NCI-H1105 treated with DMSO at 0.1 percent for 48 hours (cell line): ENCODE measurements at places on chromosomes 6 and 20.
A peak's percentile ranks its signal among the peaks of the same experiment; 100 is the strongest.

- peak; percentile 58 for DNase-seq
Observed at GRCh38 chr6:50850223-50851048, 31.8 kb downstream of the TFAP2B start.

DNA sequence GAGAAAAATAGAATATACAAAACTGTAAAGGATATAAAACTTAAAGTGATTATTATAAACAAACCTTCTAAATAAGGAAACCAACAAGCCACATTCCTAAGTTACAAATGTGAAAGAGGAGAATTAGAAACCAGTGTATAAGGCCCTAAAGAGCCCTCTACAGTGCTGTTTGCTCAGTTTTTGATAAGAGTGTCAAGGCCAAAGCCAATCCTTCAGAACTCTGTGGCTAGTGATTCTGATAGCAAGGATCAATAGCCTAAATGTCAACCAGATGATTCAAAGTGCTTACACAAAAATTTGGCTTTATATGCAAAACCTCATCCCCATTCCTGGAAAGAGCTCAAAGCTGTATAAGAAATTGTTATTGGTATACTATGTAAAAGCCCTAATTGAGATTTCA is 104.6 kb upstream of the HTR1E start:
- DNase-seq, result no peak

GRCh38 chr6:80210618-80211017 is 104.1 kb downstream of the BCKDHB start:
- DNase-seq, result no peak

GRCh38 chr6:121630716-121631115 is 195.3 kb downstream of the GJA1 start:
- no peak for DNase-seq

DNA sequence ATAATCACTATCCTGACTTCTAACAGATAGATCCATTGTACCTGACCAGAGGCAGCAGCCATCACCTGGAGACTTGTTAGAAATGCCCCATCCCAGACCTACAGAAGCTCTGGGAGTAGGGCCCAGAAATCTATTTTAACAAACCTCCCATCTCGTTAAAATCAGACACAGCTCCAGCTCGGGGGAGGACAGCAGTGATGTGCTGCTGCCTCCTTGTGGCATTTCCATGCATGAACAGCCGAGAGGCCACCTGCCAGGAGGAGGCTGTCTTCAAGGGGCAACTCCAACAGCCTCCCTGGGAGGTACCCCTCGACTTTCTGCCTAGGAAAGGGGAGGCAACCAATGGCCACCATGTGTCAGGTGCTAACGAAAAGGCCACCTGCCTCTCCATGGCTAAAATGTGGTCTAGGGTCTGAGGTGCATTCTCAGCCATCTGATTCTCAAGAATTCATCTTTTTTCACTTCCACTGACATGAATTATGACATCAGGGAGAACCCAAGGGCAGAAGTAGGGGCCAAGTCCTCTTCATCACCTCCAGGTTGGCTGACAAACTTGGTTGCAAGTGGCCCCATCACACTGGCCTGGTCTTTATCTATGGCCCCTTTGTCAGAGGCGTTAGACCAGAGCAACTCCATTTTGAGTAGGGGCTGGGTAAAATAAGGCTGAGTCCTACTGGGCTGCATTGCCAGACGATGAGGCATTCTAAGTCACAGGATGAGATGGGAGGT is 12.2 kb upstream of the KCNK15 start:
- peak; percentile 50 for DNase-seq

DNA sequence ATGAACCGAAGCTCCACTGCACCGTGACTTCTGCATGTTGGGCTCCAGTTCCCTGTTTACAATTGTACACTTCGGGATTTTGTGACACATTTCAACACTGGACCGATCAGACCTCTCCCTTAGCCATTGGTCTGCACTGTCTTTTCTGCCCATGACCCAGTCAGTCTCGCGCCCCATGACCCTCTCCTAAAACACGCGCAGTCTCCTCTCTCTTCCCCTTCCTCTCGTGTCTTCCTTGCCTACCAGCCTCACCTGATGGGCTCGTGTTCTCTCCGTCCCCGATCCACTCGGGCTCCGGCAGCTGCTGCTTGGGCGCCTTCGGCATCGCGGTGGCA is 535 bp upstream of the ABCF1 start:
- no peak for DNase-seq

DNA sequence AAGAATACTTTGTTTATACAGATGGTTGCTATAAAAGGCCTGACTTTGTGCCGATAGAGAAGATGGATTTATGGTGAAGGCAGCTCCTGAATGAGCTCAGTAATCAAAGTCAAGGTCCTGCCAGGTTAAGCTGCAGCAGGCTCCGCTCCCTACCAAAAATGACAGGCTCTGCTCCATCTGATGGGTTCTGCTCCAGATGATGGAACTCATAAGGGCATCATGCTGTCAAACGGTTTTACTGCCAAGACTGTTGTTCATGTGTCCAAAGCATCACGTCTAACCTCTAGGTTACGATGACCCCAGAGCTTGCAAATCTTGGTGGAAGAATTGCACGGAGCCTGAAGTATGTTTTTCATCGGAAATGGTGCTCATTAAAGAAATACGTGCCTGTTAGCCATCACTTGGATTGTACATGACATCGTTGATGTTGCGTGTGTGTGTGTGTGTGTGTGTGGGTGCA is 19.2 kb upstream of the PTGIS start:
- no peak for DNase-seq

GRCh38 chr6:170128811-170129681 is 161.8 kb downstream of the DLL1 start:
- DNase-seq, result no peak

DNA sequence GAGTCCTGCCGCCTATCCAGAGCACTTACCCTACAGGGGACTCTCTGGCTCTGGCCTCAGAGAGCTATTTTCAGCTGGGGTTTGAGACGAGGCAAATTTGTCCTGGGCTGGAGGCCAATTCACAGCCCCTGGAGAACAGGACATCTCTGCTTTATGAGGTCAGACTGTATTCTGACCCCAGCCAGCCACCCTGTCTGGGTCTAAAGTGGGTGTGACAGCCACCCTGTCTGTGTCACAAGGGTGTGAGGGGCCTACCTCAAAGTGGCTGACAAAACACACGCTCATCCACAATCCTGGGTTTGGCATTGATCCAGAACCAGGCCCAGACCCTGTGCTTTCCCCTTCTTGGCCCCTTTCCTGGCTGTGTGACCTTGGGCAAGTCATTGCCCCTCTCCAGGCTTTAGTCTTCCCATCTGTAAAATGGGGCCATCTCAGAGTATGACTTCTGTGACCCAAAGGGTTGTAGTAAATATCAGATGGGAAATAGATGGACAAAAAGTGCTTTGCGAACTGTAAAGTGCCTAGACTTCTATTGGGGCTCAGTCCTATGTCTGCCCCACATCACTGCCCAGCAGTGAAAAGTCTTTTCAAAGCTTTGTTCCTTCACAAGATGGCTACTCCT is 44.1 kb upstream of the TGM2 start:
- no peak for DNase-seq

GRCh38 chr6:160428818-160429619 is 80.8 kb downstream of the SLC22A3 start:
- no peak for DNase-seq

- no peak for DNase-seq
Observed at GRCh38 chr6:109701774-109702173, 10.7 kb downstream of the FIG4 start.

DNA sequence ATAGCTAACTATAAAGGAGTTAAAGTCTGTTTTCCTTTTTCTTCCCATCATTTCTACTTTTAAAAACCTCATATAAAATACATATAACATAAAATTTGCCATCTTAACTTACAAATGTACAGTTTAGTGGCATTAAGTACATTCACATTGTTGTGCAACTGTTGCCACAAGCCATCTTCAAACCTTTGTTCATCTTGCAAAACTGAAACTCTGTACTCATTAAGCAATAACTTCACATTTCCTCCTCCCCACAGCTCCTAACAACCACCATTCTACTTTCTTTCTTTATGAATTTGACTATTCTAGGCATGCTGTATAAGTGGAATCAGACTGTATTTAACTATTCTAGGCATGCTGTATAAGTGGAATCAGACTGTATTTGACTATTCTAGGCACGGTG is 4.5 kb downstream of the CCDC170 start:
- DNase-seq, result no peak

GRCh38 chr20:56716806-56717205 is 87.7 kb downstream of the TFAP2C start:
- DNase-seq, result no peak

GRCh38 chr20:2688041-2688591 is 4.5 kb upstream of the EBF4 start:
- no peak for DNase-seq
